Stimulated activated CD4-positive, alpha-beta T cell treated with anti-CD3 and anti-CD28 coated beads, TNF-alpha, amount 100 ng/mL, for 1 hour (primary cell): ENCODE measurements at places on chromosomes 2 and 18.

DNA sequence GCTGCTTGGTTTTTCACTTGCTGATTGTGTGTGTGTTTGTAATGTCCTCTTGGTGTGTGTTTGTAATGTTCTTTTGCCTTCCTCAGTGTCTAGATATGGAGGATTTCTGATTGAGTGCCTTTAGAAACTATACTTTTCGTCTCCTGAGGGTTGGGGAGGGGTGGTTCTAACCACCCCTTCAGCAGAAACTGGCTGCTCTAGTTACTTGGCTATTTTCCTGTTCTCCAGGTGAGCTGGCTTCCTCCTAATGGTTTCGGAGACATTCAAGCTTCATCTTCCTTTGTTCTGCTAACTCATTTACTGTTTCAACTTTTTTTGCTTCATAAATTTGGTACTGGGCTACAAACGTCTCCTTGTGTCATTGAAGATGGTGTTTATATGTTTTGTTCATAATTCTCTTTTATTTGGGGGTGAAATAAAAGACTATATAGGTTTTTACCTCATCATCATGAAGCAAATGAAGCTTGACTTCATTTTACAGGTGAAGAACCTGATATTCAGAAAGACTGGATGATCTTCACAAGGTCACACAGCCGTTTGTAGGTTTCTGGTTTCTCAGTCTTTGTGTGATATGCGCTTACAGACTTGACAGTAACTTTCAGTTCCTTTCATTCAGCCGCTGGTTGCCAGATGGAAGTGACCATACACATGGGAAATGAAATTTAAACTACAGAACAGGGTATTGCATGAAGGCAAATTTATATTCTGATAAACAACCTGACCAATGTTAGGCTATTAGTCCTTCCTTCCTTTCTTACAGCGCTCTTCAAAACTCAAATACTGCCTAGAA lies 238.5 kb downstream of the GALR1 start:
- DNase-seq = no peak

GRCh38 chr18:37272226-37272625 lies 293.4 kb downstream of the CELF4 start:
- DNase-seq = no peak

- DNase-seq = no peak
Observed at GRCh38 chr2:176768185-176768584, 444.4 kb upstream of the HNRNPA3 start.

DNA sequence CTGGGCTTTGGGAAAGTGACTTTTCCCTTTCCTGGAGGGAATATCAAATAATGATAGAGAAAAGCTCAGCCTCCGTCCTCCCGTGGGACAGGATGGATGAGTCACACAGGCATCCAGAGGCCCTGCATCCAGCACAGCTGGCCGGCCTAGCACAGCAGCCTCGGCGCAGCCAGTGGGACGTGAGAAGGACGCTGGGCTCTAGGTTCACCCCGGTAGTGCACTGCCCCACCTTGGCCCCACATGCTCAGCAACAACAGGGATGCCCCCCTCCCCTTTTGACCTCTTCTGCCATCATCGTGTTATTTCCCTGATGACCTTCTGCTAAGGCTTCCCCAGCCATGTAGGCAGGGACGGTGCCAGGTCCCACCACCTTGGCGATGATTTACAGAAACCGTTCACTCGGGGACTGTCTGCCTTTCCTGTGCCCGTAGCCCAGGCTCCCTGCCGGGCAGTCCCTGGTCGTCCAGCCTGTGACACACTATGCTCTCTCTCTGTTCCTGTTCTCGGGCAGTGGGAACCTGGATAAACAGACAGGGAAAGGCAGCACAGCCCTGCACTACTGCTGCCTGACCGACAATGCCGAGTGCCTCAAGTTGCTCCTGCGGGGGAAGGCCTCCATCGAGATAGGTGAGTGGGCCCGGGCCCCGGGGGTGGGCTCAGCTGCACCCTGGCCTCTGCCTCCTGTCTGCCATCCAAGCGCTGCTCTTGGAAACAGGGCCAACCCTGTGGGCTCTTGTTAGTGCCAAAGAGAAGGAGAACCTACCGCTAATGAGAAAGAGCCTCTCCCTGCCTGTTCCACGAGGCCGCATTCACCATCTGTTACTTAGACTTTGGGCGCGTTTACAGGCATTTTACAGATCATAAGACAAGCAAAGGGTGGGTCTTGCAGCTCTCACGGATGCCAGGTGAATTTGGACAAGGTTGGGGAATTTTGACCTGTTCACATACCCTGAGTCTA lies 44.6 kb downstream of the ITGB1BP1 start:
- DNase-seq = no peak

DNA sequence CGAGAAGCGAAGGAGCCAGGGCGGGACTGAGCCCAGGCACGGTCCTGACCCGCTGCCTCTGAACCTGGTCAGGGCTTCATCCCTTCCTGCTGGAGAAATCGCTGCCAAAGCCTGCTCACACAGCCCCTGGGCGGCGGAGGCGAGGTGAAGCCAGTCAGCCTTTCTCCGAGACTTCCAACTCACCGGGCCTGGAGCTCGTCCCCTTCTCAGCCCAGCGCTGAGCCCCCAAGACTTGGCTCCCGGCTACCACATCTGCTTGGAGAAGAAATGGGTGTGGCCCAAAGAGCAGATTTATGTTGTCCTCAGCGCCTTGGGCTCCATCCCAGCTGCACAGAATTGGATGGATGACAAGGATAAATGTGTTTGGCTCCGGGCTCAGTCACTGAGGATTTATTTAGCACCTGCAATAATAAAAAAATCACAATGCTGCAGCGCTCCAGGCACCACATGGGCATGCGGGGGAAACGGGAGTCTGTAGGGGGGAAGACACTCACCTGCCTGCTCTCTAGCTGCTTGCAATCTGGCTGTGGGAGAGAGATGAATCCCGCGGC lies 64.9 kb downstream of the ACTR2 start:
- no peak for DNase-seq

- DNase-seq = no peak
Observed at GRCh38 chr2:17540093-17540812, at the start of gene VSNL1. VSNL1 (plus strand) TSS chr2:17540696; CDS start chr2:17592075, 51,379 bp downstream.

DNA sequence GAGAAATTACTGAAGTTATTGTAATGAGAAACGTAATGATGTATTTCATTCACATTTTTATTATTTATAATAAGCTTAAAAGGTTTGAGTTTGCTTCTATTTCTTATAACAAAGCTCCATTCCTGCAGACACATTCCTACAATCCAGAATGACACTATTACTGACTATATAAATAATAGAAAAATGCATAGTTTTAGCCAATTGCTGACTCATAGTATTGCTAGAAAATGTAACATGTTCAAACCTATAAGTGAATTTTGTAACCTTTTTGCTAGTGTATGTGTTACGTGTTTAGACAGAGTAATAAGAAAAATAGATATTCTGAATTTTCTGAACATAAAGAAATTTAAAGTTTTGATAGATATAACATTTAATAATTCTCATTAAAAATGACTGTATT lies 9.3 kb upstream of the VWC2L start:
- DNase-seq = no peak

GRCh38 chr2:213243189-213244044 lies 40.8 kb upstream of the SPAG16 start:
- no peak for DNase-seq

DNA sequence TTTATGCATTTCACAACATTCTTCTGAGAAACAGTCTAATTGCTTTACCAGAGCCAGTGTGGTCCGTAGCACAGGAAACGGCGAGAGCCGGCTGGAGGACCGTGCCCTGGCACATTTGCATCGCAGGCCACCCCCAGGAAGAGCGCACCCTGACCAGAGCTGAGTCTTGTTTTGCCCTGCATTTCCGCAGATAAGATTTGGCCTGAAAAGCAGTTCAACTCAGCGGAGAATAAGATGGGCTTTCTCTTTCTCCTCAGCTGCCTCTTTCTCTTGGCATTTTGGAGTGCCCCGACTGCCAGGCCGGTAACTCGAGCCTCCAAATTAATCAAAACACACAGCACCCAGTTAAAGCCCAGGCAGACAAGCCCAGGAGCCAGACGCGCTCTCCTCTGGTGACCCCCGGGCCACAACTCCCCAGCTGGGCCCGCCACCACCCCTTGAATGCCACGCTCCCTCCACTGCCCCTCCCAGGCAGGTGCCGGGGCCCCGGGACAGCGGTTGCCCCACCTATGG lies 464 bp downstream of the COL4A4 start:
- no peak for DNase-seq

DNA sequence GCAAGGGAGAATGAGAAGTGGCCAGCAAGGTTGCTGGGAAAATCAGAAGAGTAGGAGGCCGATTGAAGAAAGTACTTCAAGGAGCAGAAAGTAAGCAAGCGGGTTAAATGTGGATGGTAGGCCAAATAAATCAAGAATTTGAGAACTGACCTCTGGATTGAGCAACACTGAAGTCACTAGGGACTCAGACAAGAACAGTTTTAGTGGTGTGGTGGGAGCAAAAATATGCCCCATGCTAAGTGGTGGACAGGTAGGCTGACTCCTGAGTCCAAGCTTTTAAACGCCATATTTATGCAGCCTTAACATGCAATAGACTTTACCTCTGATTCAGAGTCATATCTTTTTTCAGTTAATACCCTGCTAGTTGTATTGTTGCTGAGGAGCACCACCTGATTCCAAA lies 4.5 kb downstream of the TRABD2A start:
- no peak for DNase-seq

- no peak for DNase-seq
Observed at GRCh38 chr18:69209761-69210160, 190.9 kb upstream of the DOK6 start.

DNA sequence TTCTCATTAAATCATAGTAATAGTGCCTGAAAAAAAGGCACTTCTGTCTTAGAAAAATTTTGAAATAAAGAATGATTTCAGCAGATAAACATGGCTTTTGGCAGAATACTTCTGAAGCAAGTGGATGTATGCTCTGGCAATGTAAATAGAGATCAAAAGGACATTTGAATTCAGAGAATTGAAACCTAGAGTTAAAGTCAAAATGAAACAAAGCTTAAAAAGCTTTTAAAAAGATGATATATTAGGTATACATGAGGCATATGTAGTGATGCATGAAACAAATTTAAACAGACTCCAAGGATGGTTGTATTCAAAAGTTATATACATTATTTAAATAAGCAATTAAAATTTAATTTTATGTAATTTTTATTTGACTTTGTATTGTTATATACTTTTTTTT lies 1344.5 kb upstream of the TMEFF2 start:
- no peak for DNase-seq

- no peak for DNase-seq
Observed at GRCh38 chr2:165903406-165903805, 50.2 kb downstream of the TTC21B start.

DNA sequence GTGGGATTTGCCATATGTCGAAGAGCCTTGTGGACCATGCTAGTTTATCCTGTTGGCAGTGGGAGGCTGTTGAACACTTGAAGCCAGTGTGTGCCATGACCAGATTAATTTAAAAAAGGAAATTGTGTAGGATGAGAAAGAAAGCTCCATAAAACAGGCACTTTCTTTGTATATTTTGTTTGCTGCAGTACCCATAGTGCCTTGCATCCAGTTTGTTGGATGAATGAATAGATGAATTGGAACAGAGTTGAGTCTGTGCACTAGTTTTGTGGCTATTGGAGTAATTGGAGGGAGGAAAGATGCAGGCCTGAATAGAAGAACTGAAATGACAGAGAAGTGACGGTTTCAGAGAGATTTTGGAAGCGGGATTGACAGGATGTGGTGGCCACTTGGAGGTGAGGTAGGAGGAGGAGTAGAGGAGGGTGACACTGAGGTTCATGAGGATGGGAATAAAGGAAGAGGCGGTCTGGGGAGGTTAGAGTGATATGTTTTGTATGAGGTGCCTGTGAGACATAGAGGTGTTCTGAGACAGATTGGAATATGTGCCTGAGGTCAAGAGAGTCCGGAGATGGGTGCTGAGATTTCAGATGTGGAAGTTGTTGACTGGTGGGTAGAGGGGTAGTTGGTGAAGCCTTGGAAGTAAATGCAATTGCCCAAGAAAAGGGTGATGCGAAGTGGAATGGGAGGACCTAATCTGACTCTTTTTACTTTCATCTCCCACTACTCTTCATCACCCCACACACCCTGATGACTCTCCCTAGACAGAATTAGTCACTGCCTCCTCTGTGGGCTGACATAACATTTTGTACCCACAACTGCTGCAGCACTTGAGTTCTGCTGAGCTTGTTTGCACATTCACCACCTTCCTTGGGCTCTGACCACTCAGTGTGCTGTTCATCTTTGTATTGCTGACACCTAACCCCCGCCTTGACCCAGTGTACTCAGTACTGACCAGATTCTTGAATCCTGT lies 5.1 kb downstream of the DGUOK start:
- no peak for DNase-seq

DNA sequence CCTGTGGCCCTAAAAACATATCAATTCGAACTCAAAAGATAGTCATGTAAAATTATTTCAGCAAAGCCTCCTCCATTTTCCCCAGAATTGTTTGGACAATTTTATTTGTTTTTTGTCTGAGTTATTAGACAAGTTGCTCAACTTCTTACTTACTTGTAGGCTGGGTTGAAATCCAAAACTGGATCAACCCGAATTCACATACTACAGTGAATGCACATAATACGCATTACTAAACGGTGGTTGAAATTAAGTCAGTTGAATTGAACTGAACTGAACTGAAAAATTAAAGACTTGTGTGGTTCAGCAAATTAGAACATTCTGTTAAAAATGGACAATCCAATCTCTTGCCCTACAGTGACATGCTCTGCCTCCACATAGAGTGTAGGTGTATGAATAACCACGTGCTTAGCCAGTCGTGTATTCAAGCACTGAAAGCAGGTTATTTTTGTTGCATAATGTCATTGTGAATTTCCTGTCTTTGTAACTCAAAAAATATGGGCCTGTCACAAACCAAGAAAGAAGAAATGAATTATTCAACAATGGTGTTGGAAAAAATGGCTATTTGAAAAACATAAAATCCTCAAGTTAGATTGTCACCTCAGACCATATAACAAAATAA lies 441.0 kb downstream of the TXNL1 start:
- DNase-seq = no peak

DNA sequence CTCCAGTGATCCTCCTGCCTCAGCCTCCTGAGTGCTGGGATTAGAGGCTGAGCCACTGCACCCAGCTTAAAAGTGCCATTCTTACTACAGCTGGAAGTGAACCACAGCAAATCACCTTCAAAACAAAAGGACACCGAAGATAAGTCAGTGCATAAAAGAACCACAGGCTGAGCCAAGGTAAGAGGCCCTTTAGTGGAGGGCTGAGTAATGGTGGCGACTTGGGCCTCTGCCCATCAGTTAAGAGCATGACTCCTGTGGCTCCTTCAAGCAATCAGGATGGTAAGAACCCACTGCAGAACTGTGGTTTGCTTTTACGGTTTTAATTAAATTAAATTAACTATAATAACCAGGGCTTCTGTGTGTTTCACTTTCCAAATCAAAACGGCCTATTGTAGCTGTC lies 75.1 kb downstream of the CTAGE1 start:
- no peak for DNase-seq

GRCh38 chr2:178731300-178731699 lies 75.9 kb downstream of the TTN start:
- no peak for DNase-seq

DNA sequence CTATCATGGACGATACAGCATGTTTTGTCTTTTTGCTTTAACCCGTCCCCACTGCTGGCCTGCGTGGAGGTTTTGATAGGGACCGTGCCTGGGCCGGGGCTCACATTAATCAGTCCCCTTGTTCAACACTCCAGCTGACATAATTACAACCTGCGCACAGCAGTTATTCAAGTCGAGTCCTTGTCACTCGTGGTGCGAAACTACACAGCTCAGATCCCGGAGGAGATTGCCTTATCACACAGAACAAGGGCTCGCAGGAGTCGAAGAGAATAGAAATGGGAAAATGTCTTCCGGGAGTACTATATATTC lies 304.4 kb downstream of the ZNF407 start:
- DNase-seq = no peak
